ENCODE measurements at places on chromosomes 11 and 22.
A peak's percentile ranks its signal among the peaks of the same experiment; 100 is the strongest.

GRCh38 chr22:49094151-49094550 lies 733.5 kb downstream of the BRD1 start:
- DNase-seq: no peak

- DNase-seq: no peak
Observed at GRCh38 chr11:73390601-73391565, 14.7 kb downstream of the RELT start.

GRCh38 chr11:4798427-4799183 lies 5.6 kb downstream of the OR52R1 start:
- no peak for DNase-seq

- no peak for DNase-seq
Observed at GRCh38 chr11:124153821-124154220, 29.3 kb upstream of the OR10D3 start.

DNA sequence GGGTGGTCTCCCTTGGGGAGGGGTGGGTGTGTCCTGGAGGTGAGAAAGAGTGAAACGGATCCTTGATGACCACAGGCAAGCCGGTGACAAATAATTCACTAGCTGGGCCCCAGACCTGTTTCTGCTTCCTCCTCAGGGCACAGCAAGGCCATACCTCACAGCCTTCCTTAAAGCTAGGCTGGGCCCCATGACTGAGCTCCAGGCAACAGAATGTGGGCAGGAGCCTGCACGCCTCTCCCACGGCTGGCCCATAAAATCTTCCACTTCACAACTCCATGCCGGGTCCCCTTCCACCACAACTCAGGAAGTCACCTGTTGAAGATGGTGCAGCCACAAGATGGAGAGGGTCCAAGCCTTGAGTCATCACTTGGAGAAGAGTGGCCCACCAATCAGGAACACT lies 23.9 kb downstream of the SLC22A12 start:
- no peak for DNase-seq

GRCh38 chr22:41688365-41689211 lies at the start of gene SNU13:
Gene SNU13 (minus strand): TSS chr22:41688867. CDS start chr22:41688796, 71 bp downstream.
- peak; percentile 94 for DNase-seq

- DNase-seq: no peak
Observed at GRCh38 chr11:95682552-95682951, 107.0 kb downstream of the FAM76B start.

GRCh38 chr22:32219026-32219425 lies 14.2 kb upstream of the RFPL2 start:
- no peak for DNase-seq

- DNase-seq: no peak
Observed at GRCh38 chr11:124168796-124169195, 14.3 kb upstream of the OR10D3 start.

GRCh38 chr11:120211522-120212258 lies 858 bp downstream of the OAF start:
- DNase-seq: no peak

DNA sequence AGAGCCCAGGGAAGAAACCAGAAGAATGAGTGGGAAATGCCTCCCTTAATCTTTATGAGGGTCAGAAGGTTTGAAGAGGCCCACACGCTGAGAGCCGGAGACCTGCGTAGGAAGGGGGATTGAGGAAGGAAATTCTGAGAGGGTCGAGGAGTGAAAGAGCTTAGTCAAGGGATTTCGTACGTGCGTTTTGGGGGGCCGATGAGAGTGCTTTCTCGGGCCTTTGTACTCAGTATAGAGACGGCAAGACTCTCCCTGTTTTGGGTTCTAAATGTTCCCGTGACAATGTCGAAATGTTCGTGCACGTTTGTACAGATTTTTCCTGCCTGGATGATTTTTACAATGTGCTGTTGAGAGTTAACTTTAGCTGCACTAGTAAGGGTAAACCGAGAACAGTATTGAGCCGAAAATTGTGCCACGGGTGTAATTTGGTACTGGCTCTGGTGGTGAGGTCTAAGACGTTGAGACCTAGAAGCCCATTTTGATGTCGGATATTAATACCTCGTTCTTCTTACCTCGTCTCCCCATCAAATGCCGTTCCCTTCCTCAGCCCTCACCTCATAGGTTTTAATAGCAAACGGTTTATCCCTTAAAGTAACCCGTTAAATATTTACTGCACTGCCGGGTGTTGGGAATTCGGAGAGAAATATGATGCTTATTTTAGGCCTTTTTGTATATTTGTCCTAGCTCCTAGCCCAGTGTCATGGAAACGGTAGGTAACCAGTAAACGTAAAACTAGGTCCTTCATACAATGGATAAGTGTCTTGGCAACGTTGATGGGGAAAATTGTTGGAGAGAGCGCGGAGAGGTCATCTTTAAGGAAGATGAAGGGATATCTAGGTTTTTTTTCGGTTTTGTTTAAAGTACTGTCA lies 734 bp downstream of the C11orf58 start:
- DNase-seq: peak; percentile 6

DNA sequence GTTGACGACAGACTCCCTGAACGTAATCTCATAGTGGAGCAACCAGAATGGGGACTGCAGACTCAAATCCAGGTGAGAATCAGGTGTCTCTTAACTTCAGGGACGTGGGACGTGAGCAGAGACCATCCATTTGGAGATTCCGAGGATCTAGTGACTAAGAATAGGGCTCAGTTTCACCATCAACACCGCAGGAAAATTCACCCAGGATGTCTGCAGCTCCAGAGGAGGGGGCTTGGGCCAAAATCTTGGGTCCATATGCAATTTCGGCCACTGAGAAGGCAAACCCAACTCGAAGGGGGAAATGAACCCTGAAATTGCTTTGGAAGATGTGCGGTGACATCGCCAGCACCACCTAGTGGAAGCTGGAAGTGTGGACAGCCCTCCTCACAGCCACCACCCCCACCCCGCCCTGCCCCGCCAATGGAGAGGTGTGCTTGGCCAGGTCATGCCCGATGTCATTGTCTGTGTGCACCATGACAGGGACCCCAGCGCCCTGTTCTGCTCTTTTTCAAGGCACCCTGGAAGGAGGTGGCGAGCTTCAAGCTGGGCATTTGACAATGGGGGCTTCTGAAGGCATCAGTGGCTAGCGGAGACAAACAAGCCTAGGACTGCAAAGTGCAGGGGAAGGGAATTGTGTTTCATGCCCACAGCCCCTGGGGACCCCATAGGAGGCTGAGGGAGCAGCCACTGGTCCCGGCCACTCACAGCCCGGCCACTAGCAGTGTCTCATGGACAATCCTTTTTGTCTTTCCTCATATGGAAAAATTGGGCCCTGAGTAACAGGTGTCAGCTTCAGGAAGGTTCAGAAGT lies 24.8 kb downstream of the APOL1 start:
- peak; percentile 65 for DNase-seq

- DNase-seq: no peak
Observed at GRCh38 chr11:16745950-16746605, 7.6 kb downstream of the C11orf58 start.

- DNase-seq: no peak
Observed at GRCh38 chr11:1705126-1706052, 8.4 kb downstream of the KRTAP5-6 start.

Data from urothelium cell line (cell line).